Activated CD4-positive, alpha-beta T cell treated with anti-CD3 and anti-CD28 coated beads, Interleukin-2, amount 10 ng/mL, durations not matched to agents 7 days and 5 days (primary cell): ENCODE measurements at places on chromosomes 4 and X. TPM values are rescaled to one million over a fixed set of nuclear protein-coding genes. Genes with fewer than 3 reads are reported as not detected.
A peak's percentile ranks its signal among the peaks of the same experiment; 100 is the strongest.

DNA sequence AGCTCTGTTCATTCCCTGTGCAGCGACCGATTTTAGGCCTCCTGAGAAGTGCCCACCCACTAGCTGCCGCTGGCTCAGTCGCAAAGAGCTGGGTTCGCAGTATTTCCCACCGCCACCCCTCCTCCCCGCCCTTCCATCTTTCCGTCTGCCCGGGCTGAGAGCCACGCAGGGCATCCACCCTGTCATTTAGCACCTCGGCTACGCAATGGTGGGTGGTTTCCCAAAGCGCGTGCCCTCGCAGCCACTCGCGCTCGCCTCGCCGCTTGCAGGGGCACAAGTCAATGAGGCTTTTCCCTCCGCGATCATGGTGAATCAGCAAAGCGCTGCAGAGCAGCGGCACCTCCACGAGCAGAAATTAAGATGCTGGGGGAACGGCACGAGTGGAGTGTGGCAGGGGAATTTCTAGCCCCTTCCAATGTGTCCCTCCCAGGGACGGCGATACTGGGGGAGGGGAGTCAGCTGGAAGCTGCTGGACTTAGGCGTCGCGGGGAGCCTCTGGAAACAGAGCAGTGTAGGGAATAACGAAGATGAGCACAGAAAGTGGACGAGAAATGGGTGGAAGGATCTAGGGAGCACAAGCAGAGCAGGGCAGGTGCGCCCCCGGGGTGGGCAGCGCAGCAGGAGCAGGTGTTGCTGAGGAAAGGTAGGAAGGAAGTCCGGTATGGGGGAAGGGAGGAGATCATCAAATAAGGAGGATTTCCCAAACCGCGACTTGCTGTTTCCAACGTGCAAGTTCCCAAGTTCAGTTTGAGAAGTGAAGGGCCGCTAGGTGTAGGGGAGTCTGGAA, 2.4 kb upstream of the PTCHD1 start:
- no peaks in the 10 kb centered on the region for H3K36me3 ChIP-seq
- no peak for DNase-seq
- H3K27me3 ChIP-seq, result peaks cover 58% of the 10 kb centered on the region
- H3K4me3 ChIP-seq, result no peak overlapping the region
- no peak overlapping the region for H3K27ac ChIP-seq

- peaks cover 9% of the 10 kb centered on the region for H3K4me1 ChIP-seq
- H3K36me3 ChIP-seq, result no peaks in the 10 kb centered on the region
- no peaks in the 10 kb centered on the region for H3K27me3 ChIP-seq
- DNase-seq, result no peak
- no peak overlapping the region for H3K4me3 ChIP-seq
These were observed 323.2 kb upstream of the GIMD1 start for GRCh38 chr4:106691749-106692148.

DNA sequence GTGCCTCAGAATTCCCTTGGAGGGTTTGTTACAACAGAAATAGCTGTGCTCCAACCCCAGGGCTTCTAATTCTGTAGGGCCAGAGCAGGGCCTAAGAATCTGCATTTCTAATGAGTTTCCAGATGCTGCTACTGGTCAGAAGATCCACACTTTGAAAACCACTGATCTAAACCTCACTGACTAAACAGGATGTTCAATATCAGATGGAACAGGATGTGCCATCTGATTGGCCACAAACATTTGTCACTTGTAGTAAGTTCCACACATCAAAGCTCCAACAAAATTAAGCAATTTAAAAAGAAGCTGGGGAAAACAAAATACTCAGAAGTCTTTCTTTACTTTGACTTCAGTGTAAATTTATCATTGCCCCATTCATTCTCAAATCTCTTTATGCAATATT, 14.3 kb downstream of the CASK start:
- H3K4me3 ChIP-seq, result no peak overlapping the region
- peak; percentile 31 for DNase-seq
- H3K36me3 ChIP-seq, result peaks cover 35% of the 10 kb centered on the region
- H3K4me1 ChIP-seq, result peaks cover 32% of the 10 kb centered on the region
- peak overlapping the region; percentile 73 for H3K27ac ChIP-seq

DNA sequence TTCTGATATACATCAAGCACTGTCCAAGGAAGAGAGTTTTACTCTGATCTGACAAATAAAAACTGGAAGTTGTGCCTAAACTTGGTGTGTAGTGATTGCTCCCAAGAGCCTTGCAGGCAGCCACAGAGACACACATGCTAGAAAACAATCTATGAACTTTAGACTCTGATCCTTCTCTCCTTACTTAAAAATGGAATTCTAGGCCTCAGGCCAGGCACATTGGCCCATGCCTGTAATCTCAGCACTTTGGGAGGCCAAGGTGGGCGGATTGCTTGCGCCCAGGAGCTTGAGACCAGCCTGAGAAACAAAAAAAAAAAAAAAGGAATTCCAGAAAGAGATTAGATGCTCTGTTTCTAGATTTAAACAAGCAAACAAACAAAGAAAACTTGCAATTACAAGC, 45.6 kb upstream of the S100G start:
- no peak for DNase-seq
- peak overlapping the region; percentile 28 for H3K4me3 ChIP-seq
- peaks cover 23% of the 10 kb centered on the region for H3K4me1 ChIP-seq
- peak overlapping the region; percentile 92 for H3K27ac ChIP-seq
- peaks cover 2% of the 10 kb centered on the region for H3K36me3 ChIP-seq
- H3K27me3 ChIP-seq, result no peaks in the 10 kb centered on the region

GRCh38 chrX:41178201-41178600, 93.0 kb downstream of the USP9X start:
- no peaks in the 10 kb centered on the region for H3K27me3 ChIP-seq
- H3K4me3 ChIP-seq, result no peak overlapping the region
- peaks cover 23% of the 10 kb centered on the region for H3K36me3 ChIP-seq
- no peak for DNase-seq
- H3K4me1 ChIP-seq, result peaks cover 39% of the 10 kb centered on the region

- no peak overlapping the region for H3K27ac ChIP-seq
- peaks cover 5% of the 10 kb centered on the region for H3K27me3 ChIP-seq
- no peaks in the 10 kb centered on the region for H3K4me1 ChIP-seq
- H3K36me3 ChIP-seq, result no peaks in the 10 kb centered on the region
These were observed 23.6 kb upstream of the CBR4 start for GRCh38 chr4:169033660-169034059.

- no peaks in the 10 kb centered on the region for H3K4me1 ChIP-seq
- H3K4me3 ChIP-seq, result no peak overlapping the region
- no peak for DNase-seq
- H3K27ac ChIP-seq, result no peak overlapping the region
- peaks cover 5% of the 10 kb centered on the region for H3K27me3 ChIP-seq
These were observed 175.0 kb downstream of the APBB2 start for GRCh38 chr4:41039317-41039716.

GRCh38 chr4:37219242-37219641, 25.3 kb upstream of the NWD2 start:
- H3K27ac ChIP-seq, result no peak overlapping the region
- no peak for DNase-seq
- H3K4me3 ChIP-seq, result no peak overlapping the region
- no peaks in the 10 kb centered on the region for H3K4me1 ChIP-seq
- H3K36me3 ChIP-seq, result no peaks in the 10 kb centered on the region

IGFBP7 gene
- total RNA-seq, result 0.19 TPM

CXCR3 gene
- total RNA-seq, result 73.5 TPM
